ENCODE measurements at places on chromosomes 2 and 18. TPM values are rescaled to one million over a fixed set of nuclear protein-coding genes. Genes with fewer than 3 reads are reported as not detected.

Gene BAZ2B
- 71.4 TPM for polyA plus RNA-seq

- DNase-seq = peak; percentile 37
Observed at GRCh38 chr2:166167449-166167848, 39.6 kb upstream of the SCN1A start.

- no peak for DNase-seq
Observed at GRCh38 chr18:46456691-46457090, 200.3 kb downstream of the LOXHD1 start.

Gene ARHGAP25
- 7.0 TPM for polyA plus RNA-seq

DNA sequence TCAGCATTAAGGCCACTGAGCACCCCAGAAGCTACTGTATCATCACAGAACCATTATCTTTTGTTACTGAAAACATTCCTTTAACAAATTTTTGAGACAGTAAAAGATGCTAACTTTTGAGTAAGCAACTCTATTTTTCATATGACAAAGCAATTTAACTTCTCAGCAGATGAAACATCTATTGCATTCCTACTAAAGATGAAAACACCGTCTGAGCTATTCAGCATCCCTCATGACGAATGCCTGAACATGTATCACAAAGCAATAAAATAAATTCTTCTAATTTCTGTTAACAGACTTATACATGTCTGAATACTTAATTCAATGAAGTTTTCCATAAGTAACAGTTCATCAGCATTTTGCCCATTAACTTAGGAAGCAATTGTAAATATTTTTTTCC, 23.9 kb downstream of the CHN1 start:
- DNase-seq = no peak

- no peak for DNase-seq
Observed at GRCh38 chr2:196988639-196989038, 62.1 kb upstream of the PGAP1 start.

Gene STARD6
- 0.51 TPM for polyA plus RNA-seq

DNA sequence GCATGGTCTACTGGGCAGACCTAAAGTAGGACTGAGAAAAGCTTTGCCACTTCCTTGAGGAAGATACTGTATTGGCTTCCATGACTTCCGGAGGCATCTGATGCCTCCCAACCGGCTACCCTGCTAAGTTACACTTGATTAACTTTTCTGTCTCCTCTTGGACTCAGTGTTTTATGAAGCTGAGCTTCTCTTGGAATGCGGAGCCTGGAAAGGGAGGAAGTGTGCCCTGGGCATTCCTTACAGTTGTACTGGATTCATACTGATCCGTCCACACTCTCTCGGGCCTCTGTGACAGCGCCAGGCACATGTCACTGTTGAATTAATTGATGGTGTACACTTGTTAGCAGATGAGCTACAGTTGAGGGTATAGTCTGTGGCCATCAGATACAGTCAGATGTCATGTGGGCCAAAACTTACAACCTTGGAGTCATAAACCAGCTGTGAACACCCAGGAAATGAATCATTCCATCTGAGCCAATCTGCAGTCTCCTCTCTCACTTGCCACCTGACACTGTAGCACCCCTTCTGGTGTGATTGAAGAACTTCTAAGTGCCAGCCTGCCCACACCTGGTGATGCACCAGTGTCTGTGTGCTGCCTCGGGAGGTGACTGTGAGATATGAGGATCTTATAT, 122.5 kb downstream of the FHOD3 start:
- peak; percentile 55 for DNase-seq

DNA sequence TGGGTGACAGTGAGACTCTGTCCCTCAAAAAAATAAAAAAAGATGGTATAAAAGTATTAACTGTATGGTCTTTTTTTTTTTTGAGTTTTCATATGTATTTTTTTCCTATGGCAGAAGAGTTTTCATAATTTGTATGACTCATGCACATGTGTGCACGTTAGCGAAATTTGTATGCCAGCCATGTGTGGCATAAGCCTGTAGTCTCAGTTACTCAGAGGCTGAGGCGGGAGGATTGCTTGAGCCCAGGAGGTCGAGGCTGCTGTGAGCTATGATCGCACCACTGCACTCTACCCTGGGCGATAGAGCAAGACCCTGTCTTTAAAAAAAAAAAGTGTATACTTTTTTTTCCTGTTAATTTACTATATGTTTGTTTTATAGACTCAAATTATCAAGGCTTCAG, 160.8 kb downstream of the TGIF1 start:
- DNase-seq = no peak

GRCh38 chr2:133456971-133457370, 111.3 kb downstream of the NCKAP5 start:
- DNase-seq = no peak

Measured in renal pelvis (tissue), 12 donors.